Fibroblast of villous mesenchyme (primary cell): ENCODE measurements at places on chromosomes 1 and 21.

GRCh38 chr1:214946615-214947014 lies 135.9 kb upstream of the KCNK2 start:
- no peak for DNase-seq

DNA sequence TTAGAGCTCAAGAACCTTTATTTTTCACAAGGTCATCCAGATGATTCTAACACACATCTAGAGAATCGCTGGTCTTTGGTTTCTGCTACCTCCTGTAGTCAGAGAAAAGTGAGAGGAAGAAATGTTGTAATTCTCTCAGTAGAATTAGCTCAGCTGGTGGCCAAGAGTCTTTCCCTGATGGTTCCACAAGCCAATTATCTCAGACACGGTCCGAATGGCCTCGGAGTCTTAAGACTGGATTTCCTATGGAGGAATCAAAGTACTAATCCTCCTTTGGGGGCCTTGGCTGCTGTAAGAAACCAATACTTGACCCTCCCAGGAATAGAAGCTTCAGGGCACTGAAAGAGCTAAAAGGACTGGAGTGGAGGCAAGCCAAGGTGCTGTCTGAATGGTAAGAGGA lies 1.8 kb downstream of the TMEM81 start:
- DNase-seq, result no peak

DNA sequence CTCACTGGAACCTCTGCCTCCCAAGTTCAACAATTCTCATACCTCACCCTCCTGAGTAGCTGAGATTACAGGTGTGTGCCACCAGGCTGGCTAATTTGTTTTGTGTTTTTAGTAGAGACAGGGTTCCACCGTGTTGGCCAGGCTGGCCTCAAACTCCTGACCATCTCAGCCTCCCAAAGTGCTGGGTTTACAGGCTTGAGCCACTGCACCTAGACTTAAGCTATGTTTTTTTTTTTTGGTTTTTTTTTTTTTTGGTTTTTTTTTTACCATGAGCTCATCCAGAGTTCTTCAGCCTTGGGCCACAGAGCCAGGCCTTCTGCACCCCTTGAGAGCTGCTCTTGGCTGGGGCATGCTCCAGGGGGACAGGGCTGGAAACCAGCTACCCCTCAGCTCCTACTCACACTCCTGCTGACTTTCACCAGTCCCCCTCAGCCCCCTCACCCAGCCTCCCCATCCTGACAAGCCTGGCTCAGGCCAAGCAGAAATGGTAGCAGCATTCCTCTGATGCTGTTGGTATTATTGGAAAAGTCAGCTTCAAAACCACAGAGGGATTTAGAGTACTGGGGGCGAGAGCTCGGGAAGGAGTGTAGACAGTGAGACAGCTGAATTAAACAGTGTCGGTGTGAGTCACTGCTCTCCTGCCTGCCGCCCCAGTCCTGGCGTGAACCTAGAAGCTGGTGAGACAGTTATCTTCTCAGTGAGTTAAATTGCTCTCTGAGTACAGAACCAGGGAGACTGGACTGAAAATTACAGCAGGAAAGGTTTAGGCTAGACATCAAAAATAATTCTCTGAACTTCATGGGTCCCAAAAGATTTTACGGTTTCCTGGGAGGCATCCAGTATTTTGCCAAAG lies 63.7 kb downstream of the NAV1 start:
- DNase-seq, result peak; percentile 97

- no peak for DNase-seq
Observed at GRCh38 chr1:2143814-2144500, 50.6 kb downstream of the FAAP20 start.

GRCh38 chr1:25103164-25103795 lies 129.0 kb downstream of the SYF2 start:
- no peak for DNase-seq

DNA sequence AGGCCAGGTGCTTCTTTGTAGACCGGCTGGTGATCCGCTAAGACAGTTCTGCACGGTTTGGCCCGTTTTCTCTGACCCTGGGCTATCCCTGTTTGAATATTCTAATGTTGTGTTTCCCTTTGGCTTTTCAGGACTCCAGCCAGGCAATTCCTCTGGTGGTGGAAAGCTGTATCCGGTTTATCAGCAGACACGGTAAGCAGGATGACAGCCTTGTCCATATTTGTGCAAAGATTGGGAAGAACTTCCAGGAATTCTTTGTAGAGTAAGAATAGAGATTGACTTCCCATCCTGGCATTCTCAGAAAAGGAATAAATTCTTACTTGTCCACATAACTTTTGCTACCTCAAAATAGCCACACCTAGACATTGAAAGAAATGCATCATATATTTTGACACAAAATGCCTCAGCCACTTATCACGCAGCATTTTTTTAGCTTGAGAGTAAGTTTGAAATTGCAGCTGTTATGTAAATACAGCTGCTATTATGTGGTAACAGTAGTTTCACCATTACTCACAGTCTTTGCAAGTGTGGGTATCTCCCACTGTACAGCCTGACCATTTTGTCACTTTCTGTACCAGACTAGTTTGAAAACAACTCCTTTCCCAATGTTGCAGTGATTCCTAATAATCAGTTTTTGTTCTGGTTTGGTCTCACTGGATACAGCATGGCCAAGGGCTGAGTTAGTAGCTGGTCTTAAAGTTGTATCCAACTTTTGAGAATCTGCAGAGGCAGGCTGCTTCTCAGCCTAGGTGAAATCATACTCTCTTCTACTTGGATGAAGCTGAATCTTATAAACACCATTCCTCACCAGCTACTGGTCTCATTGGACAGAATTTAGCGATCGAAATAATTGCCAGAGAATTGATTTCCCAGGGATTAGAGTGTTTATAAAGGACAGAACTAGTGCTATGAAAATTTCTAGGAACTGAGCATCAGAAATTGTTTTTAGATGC lies 40.0 kb upstream of the IKBKE start:
- DNase-seq, result peak; percentile 92

- DNase-seq, result peak; percentile 19
Observed at GRCh38 chr1:182278144-182279054, 113.2 kb downstream of the GLUL start.
